Hematopoietic multipotent progenitor cell treated with erythropoietin and hydrocortisone succinate and interleukin-3 and kit ligand, for 8 days (in vitro differentiated cells): ENCODE measurements at places on chromosomes 1 and 21.
A peak's percentile ranks its signal among the peaks of the same experiment; 100 is the strongest.

DNA sequence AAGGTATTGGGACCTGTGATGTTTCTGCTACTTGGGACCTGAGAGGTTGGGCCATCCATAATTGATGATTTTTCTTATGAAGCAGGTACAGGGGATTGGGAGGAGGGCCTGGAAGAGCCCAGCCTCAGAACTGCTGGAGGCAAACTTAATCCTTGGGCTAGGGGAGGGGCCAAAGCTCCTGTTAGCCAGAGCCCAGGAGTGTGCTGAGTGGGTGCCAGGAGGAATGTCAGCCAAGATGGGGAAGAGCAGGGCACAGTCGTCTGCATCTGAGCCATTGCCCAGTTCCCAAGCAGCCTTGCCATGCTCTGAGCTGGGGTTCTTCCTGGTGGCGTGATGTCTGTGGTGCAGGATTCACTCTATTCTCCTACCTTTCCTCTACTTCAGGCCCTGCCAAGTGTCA lies 5.8 kb downstream of the MAPKAPK2 start:
- DNase-seq = no peak

DNA sequence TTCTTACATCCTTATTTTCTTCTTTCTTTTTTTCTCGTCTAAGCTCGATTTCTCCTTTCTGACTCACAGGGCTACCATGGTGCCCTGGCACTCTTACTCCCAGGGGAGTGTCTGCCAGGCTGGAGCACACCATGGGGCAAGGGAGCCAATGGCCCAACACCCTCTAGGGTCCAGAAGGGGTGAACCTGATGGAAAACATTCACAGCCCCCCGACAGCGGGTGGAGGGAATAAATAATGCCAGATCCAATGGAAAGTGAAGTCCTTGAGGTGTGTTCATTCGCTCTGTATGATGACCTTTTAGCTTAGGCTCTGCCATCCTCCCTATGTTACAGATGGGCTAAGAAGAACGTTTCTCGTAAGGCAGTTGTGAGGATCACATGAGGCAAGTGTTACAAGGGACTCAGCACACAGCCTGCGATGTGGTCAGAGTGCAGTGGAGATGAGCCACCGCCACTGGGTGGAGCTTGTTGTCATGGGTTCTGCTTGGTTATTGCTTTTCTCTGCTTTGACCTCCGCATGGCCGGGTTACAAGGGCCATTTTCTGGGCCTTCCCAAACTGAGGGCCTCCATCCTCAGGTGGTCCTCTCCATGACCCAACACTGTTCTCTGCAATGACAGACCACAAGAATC lies 3.5 kb upstream of the FCMR start:
- DNase-seq = peak; percentile 52

DNA sequence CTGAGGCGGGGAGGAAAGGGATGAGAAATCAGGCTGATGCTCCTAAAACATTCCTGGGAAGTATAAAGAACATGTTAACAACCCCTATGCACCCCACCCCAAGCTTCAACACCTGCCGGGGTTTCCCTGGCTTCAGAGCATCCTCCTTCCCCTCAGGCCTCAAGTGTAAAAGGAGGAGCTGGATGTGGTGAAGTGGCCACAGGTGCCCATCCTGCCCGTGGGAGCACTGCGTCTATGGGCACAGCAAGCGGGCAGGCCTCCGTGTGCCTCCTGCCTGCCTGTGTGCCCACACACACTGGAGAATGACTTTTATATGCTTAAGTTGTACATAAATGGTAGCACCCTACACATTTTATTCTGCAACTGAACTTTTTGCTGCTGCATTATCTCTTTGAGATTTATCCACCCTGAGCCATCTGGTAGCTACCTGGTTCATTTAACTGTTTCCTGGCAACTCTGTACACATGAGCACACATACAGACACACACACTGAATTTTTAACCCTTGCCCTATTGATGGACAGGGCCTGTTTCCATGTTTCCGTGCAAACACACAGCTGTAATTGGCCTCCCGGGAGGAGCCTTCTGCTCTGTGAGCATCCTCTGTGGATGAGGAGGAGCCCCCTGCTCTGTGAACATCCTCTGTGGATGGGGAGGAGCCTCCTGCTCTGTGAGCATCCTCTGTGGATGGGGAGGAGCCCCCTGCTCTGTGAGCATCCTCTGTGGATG lies 13.4 kb upstream of the FTCD start:
- DNase-seq = no peak

DNA sequence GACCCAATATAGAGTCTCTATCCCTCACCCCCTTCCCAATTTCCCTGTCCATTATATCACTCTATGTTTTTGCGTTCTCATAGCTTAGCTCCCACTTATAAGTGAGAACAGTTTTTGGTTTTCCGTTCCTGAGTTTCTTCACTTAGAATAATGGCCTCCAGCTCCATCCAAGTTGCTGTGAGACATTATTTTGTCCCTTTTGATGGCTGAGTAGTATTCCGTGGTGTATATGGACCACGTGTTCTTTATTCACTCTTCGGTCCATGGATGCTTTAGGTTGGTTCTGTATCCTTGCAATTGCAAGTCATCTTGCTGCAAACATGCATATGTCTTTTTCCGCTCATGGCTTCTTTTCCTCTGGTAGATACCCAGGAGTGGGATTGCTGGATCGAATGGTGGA lies 54.3 kb downstream of the AGPAT3 start:
- DNase-seq = no peak

GRCh38 chr1:112767646-112768045 lies 52.5 kb upstream of the PPM1J start:
- DNase-seq = no peak

GRCh38 chr1:47656719-47657685 lies 219.2 kb downstream of the FOXD2 start:
- no peak for DNase-seq

DNA sequence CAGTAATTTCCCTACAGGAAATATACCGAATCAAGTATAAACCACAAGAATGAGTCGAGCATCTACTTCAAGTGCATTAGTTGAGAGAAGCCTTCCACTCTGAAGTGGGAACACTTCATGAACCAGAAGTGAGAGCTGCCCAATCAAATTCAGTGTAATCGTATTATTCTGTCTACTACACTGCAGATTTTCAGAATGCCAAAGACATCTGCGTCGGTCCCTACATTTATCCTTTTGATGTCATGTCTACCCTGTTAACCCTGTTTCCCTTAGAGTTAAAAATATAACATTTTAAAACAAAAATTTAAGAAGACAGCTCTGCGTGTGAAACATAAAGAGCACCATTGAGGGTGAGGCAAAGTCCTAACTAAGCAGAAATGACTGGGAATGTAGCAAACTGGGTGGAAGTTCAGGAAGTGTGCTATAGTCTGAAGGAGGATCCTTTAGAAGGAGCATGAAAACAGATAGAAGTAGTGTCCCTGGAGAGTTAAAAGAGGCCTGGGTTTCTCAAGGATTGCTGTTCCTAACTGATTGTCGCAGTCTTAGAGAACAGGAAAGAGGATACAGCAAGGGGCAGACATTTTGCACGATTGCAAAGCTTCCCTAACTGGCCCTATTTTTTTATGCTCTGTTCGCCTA lies 291.2 kb downstream of the PTPRC start:
- peak; percentile 52 for DNase-seq

DNA sequence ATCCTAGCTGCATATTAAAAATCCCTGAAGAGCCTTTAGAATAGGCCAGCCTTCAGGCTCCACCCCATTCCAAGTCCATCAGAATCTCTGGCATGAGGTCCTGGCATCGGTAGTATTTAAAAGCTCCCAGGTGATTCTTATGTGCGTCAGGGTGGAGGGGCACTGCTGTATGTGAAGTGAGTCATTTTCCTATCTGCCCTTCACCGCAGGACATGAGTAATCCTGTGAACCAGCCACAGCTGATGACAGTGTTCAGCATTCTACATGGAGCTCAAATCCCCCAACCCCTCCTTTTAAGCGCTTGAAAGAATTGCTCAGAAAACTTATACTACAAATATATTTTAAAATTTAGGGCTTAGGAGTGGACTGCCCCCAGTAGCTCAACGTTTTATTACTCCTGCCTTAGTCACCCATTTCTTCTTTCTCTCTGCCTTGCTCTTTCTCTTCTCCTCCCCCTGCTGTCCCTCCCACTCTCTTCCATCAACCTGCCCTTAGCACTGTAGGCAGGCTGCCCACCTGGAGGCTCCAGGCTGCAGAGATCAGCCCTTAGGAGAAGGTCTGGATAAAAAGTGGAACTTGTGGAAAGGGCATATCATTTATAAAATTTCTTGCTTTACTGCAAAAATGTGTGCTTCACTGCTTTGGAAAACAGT lies 73.8 kb upstream of the ZNF281 start:
- DNase-seq = peak; percentile 14

DNA sequence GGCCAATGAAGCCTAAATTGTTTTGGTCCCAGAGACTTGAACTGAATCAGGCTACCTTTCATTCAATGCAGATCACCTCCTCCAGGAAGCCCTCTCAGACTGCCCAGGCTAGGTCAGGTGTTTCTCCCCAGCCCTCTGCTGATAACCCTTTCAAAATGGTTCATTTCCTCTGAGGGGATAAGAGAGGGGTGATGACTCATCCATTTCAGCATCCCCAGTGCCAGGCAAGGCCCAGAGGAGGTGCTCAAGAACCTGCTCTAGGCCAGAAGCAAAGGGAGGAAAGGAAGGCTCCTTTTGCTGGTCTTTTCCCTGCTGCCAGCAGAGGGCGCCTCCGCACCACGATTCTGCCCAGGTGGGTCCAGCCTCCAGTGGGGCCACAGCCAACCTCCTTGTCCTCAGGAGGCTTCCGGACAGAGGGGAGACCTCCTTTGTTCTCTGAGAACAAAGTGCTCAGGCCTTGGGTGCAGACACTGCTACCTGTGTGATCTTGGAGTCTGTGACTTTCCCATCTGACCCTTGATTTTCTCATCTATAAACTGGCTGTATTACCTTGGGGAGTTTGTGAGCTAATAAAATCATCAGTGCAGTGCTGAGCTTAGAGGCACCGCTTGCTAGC lies 45.3 kb upstream of the ARHGEF10L start:
- DNase-seq = peak; percentile 73

DNA sequence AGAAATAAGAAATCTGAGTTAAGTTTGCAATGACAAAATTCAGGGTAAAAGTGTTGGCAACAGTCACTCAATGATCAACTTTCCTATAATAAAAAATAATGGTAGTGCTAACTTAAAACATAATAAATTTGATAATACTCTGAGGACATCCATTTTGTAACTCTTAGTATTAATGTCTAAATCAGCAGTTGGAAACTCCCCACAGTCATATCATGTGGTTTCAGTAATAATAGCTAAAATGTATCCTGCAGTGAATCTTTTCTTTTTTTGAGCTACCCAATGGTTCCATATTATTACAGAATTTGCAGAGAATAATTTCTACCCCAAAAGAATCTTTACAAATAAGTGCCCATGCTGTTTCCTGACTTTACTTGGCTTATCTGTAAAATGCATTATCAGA lies 286.7 kb downstream of the PTPRC start:
- DNase-seq = no peak

- no peak for DNase-seq
Measured at GRCh38 chr21:25420831-25421230, 186.4 kb downstream of the MRPL39 start.

GRCh38 chr1:17016317-17016661 lies 4.6 kb upstream of the ATP13A2 start:
- DNase-seq = no peak

DNA sequence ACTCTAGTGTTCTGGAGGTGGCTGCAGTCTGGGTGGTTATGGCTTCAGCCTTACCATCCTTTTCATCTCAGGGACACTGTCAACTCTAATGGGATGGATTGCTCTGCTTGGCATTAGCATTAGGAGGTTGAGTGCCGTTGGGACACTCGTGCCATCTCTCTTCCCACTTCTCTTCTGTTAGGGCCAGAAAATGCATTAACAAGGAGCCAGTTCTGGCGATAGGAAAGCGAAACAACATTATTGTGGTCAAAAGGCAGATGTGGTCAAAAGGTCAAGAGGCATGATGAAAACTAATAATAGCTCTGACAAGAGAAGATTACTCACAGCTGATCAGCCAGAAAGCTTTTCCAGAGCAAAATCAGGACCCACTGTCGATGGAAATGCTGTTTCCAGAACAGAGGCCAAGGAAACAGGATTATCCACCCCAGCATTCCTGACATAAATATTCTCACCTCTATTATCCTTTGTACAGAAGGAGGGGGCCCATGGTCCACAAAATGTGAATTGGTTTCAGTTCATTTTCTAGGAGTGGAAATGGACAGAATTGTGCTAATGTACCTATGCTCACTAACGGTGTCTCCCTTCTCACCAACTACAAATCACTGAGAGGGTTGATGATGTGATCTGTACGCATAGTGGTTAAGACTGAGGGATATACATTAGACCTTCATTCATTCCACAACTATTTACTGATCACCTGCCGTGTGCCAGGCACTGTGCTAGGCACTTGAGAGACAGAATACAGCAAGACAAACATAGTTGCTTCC lies 72.0 kb downstream of the ST6GALNAC5 start:
- DNase-seq = no peak

DNA sequence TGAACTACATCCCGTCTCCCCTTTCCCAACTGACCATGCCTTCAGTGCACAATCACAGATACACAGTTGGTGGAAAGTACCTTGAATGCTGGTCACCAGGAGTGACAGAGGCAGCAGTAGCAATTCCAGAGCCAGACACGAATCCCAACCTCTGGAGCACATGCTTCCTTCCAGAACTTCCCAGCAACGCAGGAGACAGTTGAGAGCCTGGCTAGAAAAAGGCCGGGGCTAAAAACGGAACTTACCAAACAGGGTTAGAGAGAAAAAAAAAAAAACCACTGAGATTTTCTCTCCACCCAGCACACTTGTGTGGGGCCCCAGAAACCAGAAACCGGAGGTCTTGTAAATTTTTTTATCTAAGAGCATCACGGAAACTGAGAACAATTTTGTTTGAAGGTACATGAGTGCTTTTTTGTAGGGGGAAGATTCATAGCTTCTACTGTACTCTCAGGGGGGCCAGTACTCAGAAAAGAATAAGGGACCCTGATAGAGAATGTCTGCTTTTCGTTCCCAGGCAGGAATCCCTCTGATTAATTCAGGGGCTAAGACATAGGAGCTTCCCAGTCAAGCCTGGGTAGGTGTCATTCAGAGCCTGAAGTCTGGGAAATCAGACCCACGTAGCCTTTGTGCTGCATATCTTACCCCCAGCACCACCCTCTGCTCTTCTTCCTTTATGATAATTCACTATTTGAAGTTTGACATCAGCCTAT lies at the start of gene CD48:
TSS of gene CD48 (minus strand) at position 221 of the 710 bp plus-strand sequence. CDS start at position 162, 59 bp downstream.
- no peak for DNase-seq

DNA sequence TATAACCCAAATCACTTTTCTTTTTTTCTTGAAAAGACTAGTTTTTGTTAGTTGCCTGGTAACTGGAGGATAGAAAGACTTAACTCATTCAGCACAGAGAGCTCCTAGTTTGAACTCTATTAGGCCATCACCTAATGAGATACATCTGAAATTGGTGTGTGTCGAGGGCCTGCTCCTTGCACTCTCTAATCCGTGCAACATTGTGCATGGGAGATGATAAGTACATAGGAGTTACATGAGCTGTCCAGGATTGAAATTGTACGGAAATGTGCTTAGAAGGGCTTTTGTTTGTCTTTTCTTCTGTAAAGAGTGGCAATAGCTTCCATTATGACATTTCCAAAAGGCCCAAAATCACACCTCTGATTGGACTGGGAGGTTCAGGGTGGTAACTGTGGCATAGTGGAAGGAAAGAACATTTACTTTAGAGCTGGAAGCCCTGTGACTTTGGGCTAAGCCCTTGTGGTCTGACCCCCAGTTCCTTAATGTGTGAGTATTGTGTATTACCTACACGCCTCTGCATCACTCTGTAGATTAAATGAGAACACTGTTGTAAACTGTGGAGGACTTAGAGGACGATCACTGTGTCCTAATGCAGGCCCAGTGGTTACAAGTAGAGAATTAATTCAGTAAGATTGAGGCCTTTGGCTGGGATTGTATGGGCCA lies 71.2 kb downstream of the FGGY start:
- DNase-seq = no peak
